ENCODE measurements at places on chromosomes 1 and 21.

- no peak for DNase-seq
Observed at GRCh38 chr1:1788646-1789431, 10.6 kb upstream of the NADK start.

- DNase-seq = no peak
Observed at GRCh38 chr1:41200728-41201127, 41.4 kb downstream of the SCMH1 start.

DNA sequence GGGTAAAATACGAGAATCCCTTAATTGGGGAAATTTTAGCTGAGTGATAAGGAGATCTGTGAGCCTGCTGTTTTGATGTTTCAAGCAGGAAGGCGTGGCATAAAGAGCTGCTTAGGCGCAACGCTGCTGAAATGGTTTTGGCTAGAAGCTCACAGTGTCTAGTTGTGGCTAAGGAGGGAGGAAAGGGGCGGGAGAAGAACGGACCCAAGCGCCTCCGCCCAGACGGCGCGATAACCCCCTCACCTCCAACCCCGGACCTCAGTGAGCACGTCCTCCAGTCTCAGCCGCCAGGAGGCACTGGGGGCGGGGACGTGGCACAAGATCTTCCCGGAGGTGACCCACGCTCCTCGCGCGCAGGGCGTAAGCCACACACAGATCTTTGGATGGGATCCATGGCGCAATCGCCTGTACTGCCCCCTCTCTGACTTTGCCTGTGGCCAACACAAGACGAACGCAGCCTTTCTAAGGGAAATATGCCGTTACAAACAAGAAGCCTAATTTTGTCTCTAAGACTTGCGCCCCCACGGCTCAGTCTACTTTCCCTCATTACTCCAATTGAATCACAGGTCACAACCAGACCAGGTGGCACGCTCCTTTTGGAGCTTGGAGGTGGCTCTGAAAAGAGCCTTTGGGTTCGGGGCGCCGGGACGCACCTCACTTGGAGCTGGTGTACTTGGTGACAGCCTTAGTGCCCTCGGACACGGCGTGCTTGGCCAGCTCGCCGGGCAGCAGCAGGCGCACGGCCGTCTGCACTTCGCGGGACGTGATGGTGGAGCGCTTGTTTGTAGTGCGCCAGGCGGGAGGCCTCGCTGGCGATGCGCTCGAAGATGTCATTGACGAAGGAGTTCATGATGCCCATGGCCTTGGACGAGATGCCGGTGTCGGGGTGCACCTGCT, 23.4 kb upstream of the RNF187 start:
- no peak for DNase-seq

- no peak for DNase-seq
Observed at GRCh38 chr1:62318756-62319544, at the start of gene KANK4. Gene KANK4, minus strand, starts transcription at chr1:62319434. Its CDS starts 37,870 bp downstream, at chr1:62281564.

- no peak for DNase-seq
Observed at GRCh38 chr1:162327788-162328165, 48.9 kb downstream of the SPATA46 start.

- no peak for DNase-seq
Observed at GRCh38 chr21:41824466-41825207, 54.5 kb downstream of the PRDM15 start.

DNA sequence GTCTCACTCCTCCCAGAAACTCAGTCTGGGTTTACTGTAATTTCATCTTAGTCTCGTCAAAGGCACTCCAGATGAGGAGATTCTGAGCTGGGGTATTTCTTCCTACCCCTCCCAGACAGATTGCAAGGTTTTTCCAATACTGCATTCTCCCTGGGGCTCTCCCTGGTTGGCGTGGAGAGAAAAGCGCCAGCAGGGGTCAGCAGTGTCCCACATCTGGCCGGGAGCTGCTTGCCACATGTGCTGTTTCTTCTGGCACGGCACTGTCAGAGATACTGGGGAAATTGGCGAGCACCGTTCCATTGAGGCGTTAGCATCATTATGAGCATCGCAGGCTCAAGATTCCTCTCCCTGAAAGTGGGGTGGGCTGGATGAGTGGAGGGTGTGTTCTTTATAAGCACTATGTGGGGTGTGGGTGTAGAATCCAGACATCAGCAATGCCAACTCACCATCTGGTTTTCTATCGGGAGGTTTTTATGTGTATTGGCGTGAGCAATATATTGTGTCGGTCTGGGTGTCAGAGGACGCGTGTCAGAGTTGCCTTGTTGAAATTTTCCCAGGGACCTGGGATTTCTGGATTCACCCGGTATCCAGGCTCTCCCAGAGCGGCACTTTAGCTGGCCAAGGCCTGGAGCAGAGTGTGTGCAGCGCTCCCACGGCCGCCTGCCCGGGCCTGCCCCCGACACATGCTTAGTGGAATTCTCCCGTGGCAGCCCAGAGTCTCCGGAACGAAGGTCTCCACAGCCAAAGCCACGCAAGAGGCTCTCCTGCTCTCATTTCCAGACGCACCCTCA, 8.0 kb upstream of the NAV1 start:
- no peak for DNase-seq

- DNase-seq = no peak
Observed at GRCh38 chr1:95604771-95605170, 370.8 kb downstream of the RWDD3 start.

DNA sequence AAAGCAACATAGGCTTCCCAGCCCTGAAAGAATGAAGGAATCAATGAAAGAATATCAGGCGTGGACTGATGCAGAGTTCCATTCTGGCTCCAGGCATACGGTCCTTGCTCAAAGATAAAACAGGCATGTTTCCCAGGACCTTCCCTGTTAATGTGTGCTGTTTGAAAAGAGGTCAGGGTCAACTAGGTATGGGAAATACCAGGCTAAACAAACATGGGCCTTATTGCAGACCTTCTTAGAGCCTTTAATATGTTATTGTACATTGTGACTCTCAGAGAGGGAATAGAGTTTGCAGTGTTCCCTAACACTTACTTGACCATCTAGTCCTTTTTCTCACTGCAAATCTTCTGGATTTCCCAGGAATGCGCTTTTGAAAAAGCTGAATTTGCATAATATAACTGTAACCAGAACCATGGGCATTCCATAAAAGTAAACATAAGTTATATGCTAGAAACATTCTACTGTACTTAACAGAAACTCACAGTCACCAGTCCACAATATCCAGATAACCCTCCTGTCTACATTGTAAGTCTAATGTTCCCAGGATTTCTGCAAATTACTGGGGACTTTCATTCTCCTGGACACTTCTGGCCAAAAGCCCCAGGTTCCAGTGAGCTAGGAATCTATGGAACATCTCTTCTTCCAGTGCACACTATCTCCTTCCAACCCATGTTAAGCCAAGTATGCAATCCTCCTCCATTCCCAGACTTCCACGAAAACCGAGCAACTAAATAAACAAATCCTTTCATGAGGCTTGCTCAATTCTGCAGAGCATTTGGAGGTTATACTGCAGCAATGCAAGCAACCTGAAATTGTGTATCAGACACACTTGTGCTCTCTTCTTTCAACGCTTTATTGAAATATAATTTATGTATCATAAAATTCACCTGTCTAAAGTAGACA, 486.6 kb downstream of the SETD4 start:
- DNase-seq = no peak

GRCh38 chr1:36570478-36571060, 87.9 kb upstream of the CSF3R start:
- DNase-seq = no peak
